ENCODE measurements at places on chromosomes 11 and 22.
A peak's percentile ranks its signal among the peaks of the same experiment; 100 is the strongest.

GRCh38 chr11:124898711-124899110, 1.0 kb upstream of the ROBO4 start:
- no peak for DNase-seq

DNA sequence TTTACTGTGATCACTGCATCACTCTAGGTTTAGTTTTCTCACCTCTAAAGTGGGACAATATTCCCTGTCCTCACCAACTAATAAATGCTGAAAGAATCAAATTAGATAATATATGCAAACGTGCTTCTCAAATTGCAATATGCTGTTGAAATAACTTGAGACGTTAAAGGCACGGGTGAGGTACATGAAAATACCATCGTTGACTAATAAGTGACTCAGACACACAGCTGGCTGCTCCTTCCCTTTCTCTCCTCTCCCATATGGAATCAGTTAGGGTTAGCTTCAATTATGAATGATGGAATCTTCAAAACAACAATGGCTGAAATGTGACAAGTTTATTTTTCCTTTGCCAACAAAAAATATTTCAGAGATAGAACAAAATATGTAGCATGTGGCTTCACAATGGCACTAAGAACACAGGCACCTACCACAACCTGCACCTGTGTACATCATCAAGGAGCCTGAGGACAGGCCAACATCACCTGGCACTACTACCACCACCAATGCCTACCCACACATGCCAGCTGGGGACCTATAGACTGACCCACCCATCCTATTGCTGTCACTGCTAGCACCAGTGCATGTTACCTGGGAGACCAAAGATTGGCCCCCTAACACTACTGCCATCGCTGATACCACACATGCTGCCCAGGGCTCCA, 13.7 kb downstream of the GDPD4 start:
- DNase-seq, result no peak

DNA sequence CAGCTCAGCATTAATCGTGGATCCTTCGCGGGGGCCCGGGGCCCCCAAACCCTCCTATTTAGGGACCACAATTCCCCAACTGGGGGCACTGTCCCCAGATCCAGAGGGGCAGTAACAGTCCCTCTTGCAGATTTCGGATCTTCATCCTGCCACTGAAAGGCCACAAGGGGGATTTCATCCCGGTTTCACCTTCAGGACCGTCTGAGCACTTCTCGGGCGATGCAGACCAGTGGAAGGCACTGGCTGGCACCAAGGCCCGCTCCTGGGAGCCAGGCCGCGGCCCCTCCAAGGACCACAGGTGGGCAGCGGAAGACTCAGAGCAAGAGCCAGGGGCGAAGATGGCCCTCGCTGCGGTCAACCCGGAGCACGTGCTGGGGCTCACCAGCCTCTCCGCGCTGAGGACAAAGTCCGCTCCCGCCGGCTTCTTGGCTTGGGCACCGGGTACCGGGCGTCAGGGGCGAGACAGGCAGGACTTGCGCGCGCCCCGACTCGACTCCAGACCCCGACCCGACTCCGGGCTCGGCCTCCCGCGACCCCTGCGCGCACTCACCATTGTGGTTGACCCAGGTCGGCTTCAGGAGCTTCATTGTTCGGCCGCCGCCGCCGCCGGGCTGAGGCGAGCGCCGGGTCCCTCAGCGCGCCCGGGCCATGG, 517 bp downstream of the HIRA start:
- DNase-seq, result peak; percentile 41

DNA sequence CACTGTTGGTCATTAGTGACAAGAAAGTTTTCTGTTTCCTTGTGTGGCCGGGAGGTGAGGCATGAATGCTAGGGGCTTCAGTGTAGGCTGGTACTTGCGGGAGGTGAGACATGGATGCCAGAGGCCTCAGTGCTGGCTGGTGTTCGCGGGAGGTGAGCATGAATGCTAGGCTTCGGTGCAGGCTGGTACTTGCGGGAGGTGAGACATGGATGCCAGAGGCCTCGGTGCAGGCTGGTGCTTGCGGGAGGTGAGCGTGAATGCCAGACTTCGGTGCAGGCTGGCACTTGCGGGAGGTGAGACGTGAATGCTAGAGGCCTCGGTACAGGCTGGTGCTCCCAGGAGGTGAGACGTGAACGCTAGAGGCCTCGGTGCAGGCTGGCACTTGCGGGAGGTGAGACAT, 48.4 kb downstream of the ANO1 start:
- DNase-seq, result no peak

GRCh38 chr11:61841636-61842527, 13.8 kb downstream of the FADS2 start:
- peak; percentile 90 for DNase-seq

DNA sequence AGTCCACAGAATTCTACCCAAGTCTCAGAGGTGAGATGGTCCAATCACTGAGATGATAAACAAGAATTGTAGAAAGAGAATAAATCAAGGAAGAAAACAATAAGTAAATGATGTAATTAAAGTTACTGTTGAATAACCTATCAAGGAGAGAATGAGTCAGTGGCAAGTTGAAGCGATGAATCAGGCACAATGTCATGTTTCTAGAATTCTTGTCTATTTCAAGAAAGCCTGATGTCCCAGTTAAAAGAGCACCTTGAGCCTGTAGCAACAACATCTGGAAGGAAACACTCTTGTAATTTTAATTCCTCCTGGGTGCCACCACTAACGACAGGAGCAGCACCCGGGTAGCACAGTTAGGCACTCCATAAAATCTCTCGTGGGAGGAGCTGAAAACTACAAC, 67.9 kb upstream of the SLC35C1 start:
- no peak for DNase-seq

DNA sequence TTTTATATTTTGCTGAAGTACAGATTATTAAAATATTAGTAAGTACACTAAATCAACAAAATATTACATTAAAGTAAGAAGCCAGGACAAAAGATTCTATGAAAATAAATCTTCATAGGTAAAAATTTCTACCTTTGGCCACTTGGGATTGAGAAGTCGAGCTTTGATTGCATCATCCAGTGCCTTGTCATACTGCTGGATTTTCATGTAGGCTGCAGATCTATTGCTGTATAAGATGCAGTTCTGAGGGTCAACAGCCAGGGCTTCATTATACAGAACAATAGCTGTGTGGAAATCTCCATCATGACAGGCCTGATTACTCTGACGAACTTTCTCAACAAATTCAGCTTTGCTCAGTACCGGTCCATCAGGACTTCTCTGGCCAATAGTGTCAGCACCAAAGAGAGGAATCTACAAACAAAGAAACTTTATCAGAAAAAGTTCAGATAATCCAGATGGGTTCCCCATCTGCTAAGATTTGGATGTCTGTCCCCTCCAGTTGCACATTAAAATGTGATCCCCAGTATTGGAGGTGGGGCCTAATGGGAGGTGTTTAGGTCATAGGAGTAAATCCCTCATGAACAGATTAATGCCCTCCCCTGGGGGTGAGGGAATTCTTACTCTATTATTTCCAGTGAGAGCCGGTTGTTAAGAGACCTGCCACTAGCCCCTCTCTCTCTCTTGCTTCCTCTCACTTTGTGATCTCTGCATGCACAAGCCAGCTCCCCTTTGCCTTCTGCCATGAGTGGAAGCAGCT, 50.0 kb downstream of the TTC28 start:
- no peak for DNase-seq

DNA sequence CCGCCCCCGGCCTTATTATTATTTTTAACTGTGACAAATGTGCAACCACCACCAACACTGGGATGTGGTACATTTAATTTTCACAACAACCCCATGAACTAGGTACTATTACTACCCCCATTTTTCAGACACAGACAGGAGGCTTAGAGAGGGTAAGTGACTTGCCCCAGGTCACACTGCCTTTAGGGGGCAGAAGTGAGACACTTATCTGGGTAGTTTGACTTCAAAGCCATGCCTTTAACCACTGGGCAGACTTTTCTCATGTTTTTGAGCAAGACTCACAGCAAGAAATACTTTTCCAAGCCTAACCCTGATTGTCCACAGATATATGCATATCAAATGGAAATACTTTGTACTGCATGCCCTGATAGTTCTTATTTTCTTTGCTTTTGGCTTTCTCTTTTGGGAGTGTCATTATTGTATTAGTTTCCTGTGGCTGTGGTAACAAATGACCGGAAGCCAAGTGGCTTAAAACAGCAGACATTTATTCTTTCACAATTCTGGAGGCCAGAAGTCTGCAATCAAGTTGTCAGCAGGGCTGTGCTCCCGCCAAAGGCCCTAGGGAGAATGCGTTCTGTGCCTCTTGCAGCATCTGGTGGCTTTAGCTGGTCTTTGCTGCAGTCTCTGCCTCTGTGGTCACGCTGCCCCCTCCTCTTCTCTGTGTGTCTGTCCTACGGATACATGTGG, 110.8 kb downstream of the GRIK4 start:
- peak; percentile 54 for DNase-seq

- DNase-seq, result no peak
These were observed 245.8 kb downstream of the KIRREL3 start for GRCh38 chr11:126754591-126755426.

DNA sequence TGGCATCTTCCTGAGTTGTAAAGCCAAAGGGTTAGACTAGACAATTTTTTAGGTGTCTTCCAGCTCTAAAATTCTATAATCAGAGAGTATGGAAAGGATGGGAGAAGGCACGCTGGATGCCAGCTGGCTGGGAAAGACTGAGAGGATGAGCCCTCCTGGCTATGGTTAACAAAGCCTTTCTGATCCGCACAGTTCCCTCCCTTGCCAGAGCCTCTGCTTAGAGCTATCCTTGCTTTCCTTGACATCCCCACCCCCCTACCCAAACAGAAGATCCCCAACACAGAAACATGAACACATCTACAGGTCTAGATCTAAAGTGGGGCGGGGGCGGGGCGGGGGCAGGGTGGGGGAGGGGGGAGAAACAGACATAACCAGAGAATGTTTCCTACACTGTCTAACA, 6.5 kb downstream of the TCF20 start:
- no peak for DNase-seq

DNA sequence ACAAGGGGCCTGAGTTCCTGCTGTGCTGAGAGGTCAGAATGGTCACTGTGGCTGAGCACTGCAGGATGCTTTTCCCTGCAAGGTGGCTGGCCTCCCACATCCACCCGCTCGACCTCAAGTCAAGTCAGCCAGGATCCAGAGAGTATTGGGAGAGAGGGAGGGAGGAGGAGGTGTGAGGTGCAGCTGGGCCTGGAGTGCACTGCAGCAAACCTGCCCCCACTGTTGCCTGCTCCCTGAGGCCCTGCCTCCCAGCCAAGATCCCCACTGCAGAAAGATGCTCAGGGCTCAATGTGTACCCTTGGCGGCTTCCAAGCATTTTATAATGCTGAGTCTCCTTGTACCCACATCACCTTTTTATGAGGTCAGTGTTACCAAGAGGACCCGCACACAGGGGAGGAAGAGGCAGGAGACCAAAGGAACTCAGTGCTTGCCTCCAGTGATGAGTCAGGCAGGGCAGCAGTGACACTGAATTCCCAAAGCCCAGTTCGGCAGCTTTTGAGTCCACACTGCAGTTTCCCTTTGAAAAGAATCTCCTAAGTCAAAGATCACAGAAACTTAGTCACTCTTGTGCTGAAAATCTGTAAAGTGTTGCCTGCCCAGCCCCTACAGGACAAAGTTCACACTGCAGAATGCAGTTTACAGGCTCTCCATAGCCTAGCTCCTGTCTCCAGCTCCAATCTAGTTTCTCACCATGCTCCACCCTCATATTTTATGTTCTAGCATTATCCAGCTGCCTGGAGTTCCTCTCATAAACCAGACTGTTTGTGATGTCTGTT, 3.1 kb downstream of the ENDOD1 start:
- no peak for DNase-seq

- DNase-seq, result no peak
These were observed 19.1 kb downstream of the ZNF143 start for GRCh38 chr11:9479899-9480298.

DNA sequence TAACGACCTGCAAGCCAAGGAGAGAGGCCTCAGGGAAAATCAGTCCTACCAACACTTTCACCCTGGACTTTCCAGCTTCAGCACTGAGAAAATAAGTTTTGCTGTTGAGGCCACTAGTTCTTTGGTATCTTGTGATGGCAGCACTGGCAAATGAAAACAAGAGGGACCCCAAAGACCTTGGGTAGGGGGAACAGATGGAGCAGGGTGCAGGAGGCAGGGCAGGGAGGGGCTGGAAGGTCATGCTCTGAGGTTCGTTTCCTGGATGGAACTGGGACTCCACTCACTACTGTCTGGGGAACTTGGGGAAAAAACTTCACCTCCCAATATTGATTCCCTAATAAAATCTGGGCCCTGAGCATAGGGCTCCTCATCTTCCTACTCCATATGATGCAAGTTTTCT, 34.2 kb upstream of the PRAME start:
- DNase-seq, result no peak

DNA sequence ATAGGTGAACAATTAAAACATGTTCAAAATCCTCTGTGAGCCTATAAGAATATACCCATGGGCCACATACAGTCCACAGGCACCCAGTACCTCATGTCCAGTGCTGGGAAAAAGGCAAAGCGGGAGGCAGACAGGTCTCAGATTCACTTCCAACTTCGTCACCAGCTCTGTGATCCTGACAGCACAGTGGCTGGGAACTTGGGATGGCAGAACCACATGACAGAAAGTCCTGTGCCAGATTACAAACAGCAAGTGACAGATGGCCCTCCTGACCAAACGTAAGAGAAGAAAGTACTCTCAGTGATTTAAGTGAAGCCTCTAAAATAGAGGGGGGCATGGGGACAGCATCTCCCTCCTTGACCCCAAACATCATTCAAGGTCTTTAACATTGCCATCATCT, 5.8 kb downstream of the SLC1A2 start:
- DNase-seq, result no peak

DNA sequence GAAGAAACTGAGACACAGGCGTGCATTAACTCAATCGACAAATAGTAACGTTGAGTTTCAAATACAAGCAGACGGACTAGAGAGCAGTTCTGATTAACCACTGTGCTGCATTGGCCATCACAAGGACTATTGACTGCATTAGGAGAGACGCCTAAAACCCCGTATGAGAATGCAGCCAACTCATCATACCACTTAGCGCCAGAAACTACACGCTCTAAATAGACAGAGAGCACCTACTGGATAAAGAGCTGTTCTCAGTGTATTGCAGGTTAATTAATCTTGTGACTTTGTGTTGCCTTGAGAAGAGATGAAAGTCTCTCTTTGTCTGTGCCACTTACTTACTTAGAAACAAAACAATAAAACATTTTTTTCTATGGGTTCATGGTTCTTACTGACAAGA, 484.0 kb downstream of the OPCML start:
- DNase-seq, result no peak

- DNase-seq, result no peak
These were observed 164.2 kb downstream of the NTM start for GRCh38 chr11:131534611-131535010.

- DNase-seq, result no peak
These were observed 29.8 kb downstream of the LMO1 start for GRCh38 chr11:8233691-8234424.

- DNase-seq, result no peak
These were observed 20.4 kb downstream of the FAM168A start for GRCh38 chr11:73577496-73577917.

GRCh38 chr11:100080821-100081220, 606.3 kb upstream of the ARHGAP42 start:
- no peak for DNase-seq

DNA sequence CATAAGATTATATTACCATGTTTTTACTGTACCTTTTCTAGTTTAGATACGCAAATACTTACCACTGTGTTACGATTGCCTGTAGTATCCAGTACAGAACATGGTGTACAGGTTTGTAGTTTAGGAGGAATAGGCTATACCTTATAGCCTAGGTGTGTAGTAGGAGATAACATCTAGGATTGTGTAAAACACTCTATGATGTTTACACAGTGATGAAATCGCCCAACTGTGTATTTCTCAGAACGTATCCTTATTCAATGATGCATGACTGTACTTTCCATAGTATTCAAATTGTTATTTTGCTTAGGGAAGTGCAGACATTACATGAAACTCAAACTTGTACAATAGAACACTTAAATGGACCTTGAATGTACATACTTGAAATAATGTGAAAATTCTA, 188.1 kb upstream of the PDGFD start:
- no peak for DNase-seq
